ENCODE measurements at places on chromosomes 4 and X. TPM values are rescaled to one million over a fixed set of nuclear protein-coding genes. Genes with fewer than 3 reads are reported as not detected.

The KCND1 gene
- total RNA-seq: 5.6 TPM

The F11 gene
- not detected for total RNA-seq

The ETDA gene
- total RNA-seq: not detected

The CCKAR gene
- total RNA-seq: not detected

The CYSLTR1 gene
- not detected for total RNA-seq

The EDA2R gene
- 24.0 TPM for total RNA-seq

The S100G gene
- not detected for total RNA-seq

The TBX22 gene
- total RNA-seq: not detected

The DRP2 gene
- total RNA-seq: 0.35 TPM

The CCNA2 gene
- total RNA-seq: 29.6 TPM

The C4orf51 gene
- not detected for total RNA-seq

The STATH gene
- total RNA-seq: not detected

The TMPRSS11B gene
- not detected for total RNA-seq

The FAM47E gene
- total RNA-seq: not detected

GRCh38 chr4:119785963-119786362 is 157.4 kb upstream of the PDE5A start:
- DNase-seq: peak; percentile 10

DNA sequence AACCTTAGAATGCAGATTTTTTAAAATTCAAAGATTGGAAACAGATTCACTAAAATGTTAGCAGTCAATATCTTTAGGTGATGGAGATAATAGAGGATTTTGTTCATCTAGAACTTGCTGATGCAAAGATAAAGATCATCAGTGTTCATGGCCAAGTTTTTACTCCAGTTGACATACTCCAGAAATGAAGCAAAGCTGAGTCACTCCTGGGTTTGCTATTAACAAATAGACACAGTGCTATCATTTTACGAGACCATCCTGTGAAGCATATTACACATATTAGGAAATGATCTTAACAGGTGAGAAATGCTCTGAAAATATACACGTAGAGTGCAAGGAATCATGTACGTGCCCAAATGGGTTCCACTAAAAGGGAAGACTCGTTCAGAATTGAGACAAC is 170.6 kb upstream of the FAM9B start:
- no peak for DNase-seq

DNA sequence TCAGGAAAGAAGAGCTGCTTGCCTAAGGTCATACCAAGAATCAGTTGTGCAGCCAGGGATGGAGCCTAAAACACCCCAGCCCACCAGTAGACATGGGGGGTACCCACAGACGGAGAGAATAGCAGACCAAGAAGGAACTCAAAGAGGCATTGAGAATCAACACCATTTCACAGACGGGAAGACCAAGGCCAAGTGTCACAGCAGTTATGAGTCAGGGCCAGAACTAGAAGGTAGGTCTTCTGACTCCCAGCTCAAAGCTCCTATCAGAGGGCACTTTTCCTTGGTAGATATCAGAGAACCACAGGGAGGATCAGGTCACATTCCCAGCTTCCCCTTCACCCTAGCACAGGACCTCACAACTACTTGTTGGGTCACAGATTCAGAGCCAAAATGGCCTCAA is 14.5 kb downstream of the OTUD5 start:
- no peak for DNase-seq

GRCh38 chr4:53538756-53539155 is 52.5 kb downstream of the LNX1 start:
- DNase-seq: no peak

GRCh38 chr4:8303081-8303480 is 33.5 kb downstream of the HTRA3 start:
- no peak for DNase-seq

- DNase-seq: no peak
Observed at GRCh38 chrX:13283512-13283911, 36.3 kb downstream of the ATXN3L start.

GRCh38 chr4:155609455-155610059 is 57.1 kb upstream of the GUCY1A1 start:
- DNase-seq: peak; percentile 19

DNA sequence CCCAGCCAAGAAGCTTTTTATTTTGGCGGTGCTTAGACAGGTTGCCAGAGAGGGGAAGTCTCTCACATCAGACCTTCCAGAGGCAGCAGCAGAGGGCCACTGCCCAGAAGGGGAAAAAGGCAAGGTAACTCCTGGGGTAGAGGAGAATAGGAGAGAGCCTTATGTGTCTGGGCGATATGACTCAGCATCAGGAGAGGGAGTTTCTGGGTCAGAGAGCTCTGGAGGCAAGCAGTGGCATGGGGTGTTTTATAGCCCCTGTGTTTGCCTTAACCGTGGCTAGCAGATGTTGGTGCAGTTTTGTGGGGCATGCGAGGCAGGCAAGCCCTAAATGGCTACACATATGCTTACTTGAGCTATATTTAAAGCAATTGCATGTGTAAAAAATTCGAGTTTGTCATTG is 8.3 kb upstream of the ZXDB start:
- DNase-seq: no peak

DNA sequence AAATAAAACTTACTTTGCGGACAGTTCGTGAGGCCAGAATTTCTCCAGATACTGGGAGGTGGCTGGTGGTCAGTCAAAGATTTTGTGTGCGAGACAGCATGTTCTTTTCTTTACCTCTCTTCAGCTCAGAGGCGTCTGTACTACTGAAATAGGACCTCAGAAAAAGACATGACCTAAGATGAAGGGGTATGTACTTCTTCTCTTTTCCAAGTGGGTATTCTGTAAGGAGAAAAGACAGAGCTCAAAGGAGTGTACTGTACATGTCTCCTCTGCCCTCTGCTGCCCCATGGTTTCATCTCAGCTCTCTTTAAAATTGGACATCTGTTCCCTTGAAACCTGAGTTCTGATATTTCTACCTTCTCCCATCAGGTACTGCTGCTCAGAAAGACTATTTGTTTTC is 38.1 kb downstream of the SEPTIN11 start:
- DNase-seq: no peak

GRCh38 chr4:177505171-177505615 is 63.0 kb upstream of the AGA start:
- no peak for DNase-seq

GRCh38 chrX:143648705-143649104 is 12.8 kb upstream of the SLITRK4 start:
- no peak for DNase-seq

GRCh38 chrX:120145295-120145925 is 13.0 kb upstream of the RHOXF2 start:
- no peak for DNase-seq

DNA sequence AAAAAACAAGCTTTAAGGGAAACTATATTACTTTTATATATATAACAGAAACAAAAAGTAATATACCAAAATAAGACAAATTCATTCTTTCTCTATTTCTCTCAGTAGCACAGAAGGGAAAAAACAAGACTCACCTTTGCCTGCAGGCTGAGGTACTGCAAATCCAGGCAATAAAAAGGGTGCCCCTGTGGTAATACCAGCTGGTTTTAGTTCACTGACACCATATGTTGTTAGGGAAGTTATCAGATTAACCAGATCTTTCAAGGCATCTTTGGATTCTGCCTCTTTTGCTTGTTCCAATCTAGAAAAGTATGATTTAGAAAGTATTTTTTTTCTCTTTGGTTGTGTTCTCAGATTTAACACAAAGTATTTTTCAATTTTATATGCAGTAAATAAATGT is 139.8 kb downstream of the WDFY3 start:
- no peak for DNase-seq

GRCh38 chrX:122113376-122113775 is 1066.0 kb downstream of the GLUD2 start:
- DNase-seq: no peak

GRCh38 chr4:52694936-52695335 is 35.8 kb upstream of the USP46 start:
- DNase-seq: no peak

- no peak for DNase-seq
Observed at GRCh38 chr4:90624781-90625180, 497.6 kb downstream of the CCSER1 start.

GRCh38 chr4:169079942-169080827 is 70.1 kb upstream of the CBR4 start:
- peak; percentile 43 for DNase-seq

DNA sequence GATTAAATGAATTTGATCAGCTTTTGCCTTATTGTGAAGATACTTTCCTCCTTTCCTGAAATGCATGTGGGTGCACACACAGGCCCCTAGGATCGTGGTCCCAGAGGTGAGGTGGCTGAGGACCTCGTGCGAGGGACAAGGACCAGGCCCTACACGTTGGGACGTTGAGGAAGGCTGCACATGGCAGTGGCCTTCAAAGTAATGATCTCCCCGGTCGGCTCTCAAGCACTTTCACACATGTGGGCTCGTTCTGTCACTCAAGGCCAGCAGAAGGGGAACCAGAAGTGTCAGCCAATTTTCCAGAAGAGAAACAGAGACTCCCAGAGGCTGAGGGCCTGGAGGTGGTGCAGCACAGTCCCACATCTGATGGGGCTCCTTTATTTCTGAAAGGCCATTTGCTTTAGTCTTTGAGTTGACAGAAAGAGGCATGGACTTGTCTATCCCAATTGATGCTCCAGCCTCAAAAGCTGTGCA is 196.8 kb downstream of the AFAP1 start:
- DNase-seq: no peak

- DNase-seq: peak; percentile 2
Observed at GRCh38 chrX:13506574-13506973, 62.8 kb upstream of the EGFL6 start.
